Fibroblast of lung (primary cell): ENCODE measurements at places on chromosomes 16 and 17. TPM values are rescaled to one million over a fixed set of nuclear protein-coding genes. Genes with fewer than 3 reads are reported as not detected.

The SDK2 gene
- under 0.01 and 0.26 TPM in 2 replicates for total RNA-seq

The RAI1 gene
- total RNA-seq = 4.1 and 6.6 TPM in 2 replicates

The EVI2B gene
- total RNA-seq = 0.26 and 0.33 TPM in 2 replicates

The TELO2 gene
- 8.2 and 10.9 TPM in 2 replicates for total RNA-seq

The C16orf89 gene
- total RNA-seq = 5.9 and 9.8 TPM in 2 replicates

The CNGB1 gene
- total RNA-seq = not detected in 2 replicates

The IL17C gene
- total RNA-seq = not detected in 2 replicates

The KRT28 gene
- total RNA-seq = not detected in 2 replicates

The SPEM2 gene
- not detected in 2 replicates for total RNA-seq

The CACNG3 gene
- total RNA-seq = not detected in 2 replicates

The NPIPB6 gene
- 0.66 TPM in 1 of 2 replicates, not detected in the other for total RNA-seq

The PIPOX gene
- total RNA-seq = 0.83 and 1.5 TPM in 2 replicates

The TBC1D28 gene
- total RNA-seq = not detected in 2 replicates

The LGALS9B gene
- total RNA-seq = not detected in 2 replicates

The KRTAP2-3 gene
- not detected in 2 replicates for total RNA-seq

The SOCS1 gene
- total RNA-seq = 13.6 and 21.1 TPM in 2 replicates

The TSNAXIP1 gene
- total RNA-seq = 1.2 and 1.5 TPM in 2 replicates

The ZNF385C gene
- total RNA-seq = under 0.01 TPM in 1 of 2 replicates, not detected in the other
